Stimulated activated CD8-positive, alpha-beta memory T cell treated with anti-CD3 and anti-CD28 coated beads, Interleukin-15, amount 100 ng/mL, for 1 hour (primary cell): ENCODE measurements at places on chromosomes 13 and 19.

DNA sequence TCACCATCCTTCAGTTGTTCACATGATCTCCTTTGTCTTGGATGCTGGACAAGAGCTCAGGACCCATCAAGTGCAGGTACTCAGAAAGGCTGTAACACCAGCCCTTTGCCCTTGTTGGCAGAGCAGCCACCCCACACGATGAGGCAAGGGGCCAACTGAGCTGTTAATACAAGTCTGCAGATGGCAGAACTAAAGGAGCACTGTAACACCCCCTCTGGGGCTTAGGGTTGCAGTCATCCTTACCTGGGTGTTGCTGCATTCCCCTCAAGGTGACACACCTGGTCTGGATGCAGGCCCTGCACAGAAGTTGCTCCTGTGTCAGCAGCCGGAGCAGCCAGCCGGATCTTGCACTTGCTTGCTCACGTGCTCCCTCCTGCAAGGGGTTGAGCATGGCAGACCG lies 52.0 kb downstream of the STARD13 start:
- no peak for DNase-seq

- DNase-seq: no peak
Observed at GRCh38 chr19:40217027-40217810, 965 bp downstream of the TTC9B start.

DNA sequence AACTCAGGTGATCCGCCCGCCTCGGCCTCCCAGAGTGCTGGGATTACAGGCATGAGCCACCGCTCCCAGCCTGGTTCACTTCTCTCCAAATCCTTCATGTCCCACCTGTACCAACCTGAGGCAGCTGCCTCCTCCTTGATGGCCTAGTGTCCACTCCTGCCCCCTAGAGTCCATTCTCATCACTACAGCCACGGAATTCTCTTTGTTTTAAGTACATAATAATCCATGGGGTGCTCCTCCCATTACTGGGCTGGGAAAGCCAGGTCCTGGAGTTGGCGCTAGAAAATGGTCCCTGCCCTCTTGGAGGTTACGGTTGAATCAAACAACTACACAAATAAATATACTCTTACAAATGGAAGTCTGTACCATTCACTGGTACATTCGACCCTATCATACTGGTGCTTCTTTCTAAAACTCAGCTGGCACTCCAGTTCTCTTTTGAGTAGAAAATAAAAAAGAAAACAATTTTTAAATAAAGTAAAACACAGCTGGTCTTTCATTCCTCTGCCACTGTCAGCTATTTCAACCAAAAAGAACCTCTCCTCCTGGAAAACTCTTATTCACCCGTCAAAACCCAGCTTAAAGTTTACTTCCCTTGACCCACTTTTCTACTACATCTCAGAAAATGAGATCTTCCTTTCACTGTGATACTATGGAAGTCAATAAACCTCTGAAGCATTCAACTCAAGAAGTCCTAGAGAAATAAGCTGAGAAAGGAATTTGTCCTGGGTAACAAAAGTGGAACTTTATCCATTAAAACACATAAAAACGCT lies 22.4 kb upstream of the ARHGEF18 start:
- no peak for DNase-seq

DNA sequence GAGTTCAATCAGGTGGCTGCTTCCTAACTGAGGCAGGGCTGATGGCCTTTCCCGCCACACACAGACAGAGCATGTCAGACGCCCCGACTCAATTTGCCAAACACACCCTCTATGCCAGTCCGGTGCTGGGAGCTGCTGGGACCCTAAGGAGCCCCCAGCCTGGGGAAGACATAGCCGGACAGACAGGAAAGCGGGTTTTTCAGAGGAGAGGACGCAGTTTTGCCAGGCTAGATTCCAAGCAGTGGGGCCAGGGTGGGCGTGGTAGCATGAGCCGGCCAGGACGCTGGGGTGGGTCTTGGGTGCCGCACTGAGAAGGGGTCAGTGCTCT lies 19.8 kb downstream of the MAST3 start:
- DNase-seq: no peak

GRCh38 chr13:45162821-45163220 lies 38.0 kb downstream of the KCTD4 start:
- DNase-seq: no peak

GRCh38 chr13:80037505-80037888 lies 303.4 kb downstream of the SPRY2 start:
- no peak for DNase-seq

GRCh38 chr13:48281556-48281955 lies 22.0 kb upstream of the RB1 start:
- DNase-seq: no peak

- DNase-seq: no peak
Observed at GRCh38 chr13:105579821-105580710, 955.4 kb downstream of the EFNB2 start.

GRCh38 chr13:83804356-83804962 lies 77.8 kb downstream of the SLITRK1 start:
- no peak for DNase-seq

DNA sequence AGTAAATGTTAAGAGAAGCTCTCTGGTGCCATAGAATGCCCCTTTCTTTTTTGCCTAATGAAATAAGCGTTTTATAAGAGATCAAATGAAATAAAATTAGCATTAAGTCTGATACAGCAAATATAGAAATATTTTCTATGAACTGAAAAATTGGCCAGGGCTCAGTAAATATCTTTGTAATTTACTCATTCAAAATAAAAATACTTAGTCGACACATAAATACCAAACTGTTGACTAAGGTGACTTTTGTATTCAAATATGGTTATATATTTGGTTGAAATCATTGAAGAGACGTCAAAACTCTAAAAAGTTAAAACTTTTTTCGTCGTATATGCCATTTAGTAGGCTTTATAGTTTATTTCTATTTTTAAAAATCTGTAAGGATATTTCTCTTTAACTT lies 25.6 kb downstream of the IPO5 start:
- DNase-seq: no peak

DNA sequence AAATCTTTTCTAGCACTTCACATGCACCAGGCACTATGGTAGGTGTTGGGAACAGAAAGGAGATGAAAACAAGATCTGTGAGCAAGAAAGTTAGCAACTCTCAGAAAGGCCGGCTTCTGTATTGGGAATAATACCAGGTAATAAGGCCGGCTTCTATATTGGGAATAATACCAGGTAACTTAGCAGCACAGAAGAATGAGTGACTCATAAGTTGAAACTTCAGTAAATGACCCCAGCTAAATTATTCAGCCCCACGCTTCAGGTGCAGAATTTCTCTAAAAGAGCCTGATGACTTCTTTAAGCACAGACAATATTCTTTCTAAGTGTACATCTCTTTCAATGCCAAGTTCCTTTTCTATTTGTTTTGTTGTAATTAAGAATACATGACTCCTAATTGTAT lies 151.3 kb downstream of the MYO16 start:
- DNase-seq: no peak

DNA sequence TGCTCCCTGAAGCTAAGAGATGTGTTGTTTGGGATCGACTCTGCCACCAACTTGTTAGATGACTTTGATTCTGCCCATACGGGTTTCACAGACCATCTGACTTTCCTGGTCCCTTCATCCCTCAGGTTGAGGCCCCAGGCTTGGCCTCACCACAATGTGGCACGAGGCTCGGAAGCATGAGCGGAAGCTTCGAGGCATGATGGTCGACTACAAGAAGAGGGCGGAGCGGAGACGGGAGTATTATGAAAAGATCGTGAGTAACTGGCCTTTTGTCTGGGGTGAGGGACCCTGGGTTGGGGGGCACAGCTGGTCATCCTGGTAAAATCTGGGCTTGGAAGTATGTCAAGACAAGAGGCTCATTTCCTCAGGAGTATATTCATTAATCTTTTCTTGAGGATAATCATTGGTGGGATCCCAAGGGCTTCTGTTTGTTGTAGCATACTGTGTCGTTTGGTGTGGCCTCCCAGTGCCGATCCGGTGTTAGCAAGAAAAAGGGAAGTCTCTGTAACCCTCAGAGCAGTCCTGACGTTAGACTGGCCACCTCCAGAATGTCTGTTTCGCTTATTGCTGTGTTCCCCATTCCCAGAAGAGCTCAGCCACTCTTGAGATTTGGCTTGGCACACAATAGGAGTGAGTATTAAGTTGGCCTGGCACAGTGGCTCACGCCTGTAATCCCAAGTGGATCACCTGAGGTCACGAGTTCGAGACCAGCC lies 1.4 kb downstream of the CLASRP start:
- DNase-seq: no peak

DNA sequence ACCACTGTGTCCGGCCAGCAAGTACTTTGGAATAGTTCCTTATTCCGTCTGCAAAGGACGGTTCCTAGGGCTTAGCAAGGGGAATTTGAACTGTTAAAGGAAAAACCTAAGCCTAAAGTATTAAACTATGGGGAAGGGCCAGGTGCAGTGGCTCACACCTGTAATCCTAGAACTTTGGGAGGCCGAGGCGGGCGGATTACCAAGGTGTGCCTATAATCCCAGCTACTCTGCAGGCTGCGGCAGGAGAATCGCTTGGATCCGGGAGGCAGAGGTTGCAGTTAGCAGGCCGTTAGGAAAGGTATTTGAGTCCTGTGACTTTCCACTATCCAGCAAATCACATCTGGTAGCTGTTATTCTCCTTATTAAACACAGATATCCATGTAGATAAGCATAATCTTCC lies 9.4 kb upstream of the RAB20 start:
- no peak for DNase-seq

GRCh38 chr13:100097821-100098220 lies 8.9 kb downstream of the PCCA start:
- no peak for DNase-seq

DNA sequence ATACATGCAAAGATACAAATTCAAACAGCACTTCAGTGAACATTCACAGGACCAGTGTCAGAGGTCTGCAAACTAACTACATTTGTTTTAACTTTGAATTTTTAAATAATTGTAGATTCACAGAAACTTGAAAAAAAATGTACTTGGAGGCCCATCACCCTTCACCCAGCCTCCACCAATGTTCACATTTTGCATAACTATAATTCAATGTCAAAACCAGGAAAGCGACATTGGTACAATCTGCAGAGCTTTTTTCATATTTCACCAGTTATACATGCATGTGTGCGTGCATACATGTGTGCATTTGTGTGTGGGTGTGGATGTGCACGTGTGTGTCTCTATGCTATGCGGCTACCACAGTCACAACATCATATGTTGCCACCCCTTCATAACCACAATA lies 18.9 kb downstream of the CEACAM3 start:
- no peak for DNase-seq

DNA sequence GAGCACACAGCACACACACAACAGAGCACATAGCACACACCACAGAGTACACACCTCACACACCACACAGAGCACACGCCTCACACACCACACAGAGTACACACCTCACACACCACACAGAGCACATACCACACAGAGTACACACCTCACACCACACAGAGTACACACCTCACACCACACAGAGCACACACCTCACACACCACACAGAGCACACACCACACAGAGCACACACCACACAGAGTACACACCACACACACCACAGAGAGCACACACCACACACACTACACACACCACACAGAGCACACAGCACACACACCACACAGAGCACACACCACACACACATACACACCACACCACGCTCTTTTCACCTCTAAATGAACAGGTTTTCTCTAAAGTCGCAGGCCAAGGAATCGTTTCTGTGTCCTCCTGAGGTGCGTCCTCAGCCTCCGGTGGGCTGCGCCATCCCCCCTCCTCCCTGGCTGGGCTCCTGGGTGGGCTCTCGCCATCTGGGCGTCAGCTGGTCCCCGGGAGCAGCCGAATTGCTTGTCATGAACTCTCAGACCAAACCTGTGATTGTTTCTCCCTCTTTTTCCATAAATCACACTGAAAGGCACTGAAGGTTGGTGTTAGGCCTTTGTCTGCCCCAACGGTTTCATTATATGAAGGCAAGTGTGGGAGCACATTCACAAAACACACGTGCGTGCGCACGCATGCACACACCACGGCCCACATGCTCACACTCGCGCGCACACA lies 37.4 kb downstream of the TMEM255B start:
- DNase-seq: no peak

- DNase-seq: no peak
Observed at GRCh38 chr13:22862478-22862877, 318.3 kb upstream of the SGCG start.

DNA sequence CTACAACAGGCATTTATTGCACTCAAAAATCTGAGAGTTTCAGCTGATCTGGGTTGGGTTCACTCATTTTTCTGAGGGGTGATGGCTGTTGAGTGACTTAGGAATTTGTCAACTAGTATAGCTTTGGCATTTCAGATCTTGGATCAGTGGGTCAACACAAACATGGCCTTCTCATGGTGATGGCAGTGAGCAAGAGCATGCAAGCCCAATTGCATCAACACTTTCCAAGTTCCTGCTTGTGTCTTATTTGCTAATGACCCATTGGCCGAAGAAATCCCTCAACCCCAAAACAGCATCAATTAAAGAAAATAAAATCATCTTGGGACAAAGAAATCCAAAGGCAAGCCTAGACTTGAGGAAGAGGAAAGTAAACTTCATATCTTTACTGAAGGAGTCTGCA lies 23.9 kb upstream of the MYCBP2 start:
- no peak for DNase-seq

DNA sequence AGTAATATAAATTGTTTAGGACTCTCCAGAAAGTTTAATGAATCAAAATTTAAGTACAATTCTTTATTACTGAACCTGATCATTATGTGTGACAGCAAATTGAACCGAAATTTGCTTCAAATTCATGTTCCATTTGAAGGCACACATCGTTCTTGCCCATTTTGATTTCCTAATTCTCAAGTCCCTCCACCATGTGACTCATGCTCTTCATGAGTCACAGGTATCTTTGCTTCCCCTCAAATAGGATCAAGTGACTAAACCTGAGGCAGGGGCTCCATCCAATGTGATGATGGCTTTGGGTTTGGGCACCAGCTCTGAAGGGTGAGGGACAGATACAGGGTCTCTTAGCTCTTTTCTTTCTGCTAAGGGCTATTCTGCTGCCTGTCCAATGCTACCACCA lies 86.1 kb downstream of the THSD1 start:
- no peak for DNase-seq

- no peak for DNase-seq
Observed at GRCh38 chr19:9941231-9941630, 4.9 kb upstream of the OLFM2 start.

GRCh38 chr19:6674868-6675305 lies 4.9 kb upstream of the TNFSF14 start:
- peak; percentile 80 for DNase-seq

GRCh38 chr13:61727767-61728166 lies 312.1 kb upstream of the PCDH20 start:
- DNase-seq: no peak

DNA sequence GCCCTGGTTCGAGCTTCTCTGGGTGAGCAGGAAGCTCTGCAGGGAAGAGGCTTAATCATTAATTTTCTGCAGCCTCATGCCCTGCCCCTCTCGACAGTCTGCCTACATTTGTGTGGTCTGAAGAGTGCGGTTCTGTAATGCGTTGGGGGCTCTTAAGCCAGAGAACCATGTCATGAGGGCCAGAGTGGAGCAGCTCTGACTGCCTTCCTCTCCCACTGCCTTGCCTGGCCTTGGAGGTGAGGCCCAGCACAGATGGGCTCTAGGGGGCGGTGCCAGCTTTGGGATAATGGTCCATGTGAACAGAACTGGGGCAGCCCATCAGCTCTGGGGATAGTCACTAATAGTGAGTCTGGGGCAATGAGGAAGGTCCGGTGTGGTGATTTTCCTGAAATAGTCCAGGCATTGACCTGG lies 5.7 kb downstream of the FGF9 start:
- no peak for DNase-seq

- no peak for DNase-seq
Observed at GRCh38 chr13:50375792-50376191, 360.5 kb downstream of the KCNRG start.
